Stimulated activated naive CD8-positive, alpha-beta T cell treated with anti-CD3 and anti-CD28 coated beads, Interleukin-15, amount 100 ng/mL, for 72 hours (primary cell): ENCODE measurements at places on chromosomes 5 and 9.

DNA sequence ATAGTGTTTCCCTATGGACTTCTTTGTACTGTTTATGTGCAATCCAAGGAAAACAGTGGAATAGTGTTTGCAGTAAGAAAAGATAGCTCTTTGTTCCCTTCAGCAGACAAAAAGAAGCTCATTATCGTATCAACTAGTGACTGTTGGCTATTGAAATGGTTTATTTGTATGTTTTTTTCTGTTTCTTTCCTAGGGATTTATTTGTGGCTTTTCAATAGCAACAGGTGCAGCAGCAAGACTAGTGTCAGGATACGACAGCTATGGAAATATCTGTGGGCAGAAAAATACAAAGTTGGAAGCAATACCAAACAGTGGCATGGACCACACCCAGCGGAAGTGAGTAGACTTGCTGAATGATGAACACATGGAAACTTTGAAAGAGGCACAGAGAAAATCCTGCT is 65.1 kb downstream of the SLC44A1 start:
- DNase-seq = no peak

- no peak for DNase-seq
Observed at GRCh38 chr5:171578049-171578828, 158.8 kb downstream of the FGF18 start.

- no peak for DNase-seq
Observed at GRCh38 chr9:87578625-87579024, 81.0 kb downstream of the DAPK1 start.

GRCh38 chr5:54206580-54207229 is 103.7 kb downstream of the ARL15 start:
- no peak for DNase-seq

GRCh38 chr5:122304471-122305215 is 7.4 kb upstream of the SNCAIP start:
- no peak for DNase-seq

DNA sequence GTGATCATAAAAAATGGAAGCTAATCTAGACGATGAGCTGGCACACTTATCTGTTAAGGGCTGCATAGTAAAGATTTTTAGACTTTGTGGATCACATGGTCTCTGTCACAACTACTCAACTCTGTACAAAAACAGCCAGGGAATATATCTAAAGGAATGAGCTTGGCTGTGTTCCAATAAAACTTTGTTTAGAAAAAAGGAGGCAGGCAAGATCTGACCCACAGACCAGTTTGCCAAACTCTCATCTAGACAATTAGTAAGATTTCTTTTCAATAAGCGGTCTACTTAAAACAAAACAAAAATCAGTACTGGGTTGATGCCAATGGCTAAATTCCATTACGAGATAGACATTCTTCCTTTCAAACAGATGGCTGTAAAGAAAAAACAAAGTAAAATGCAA is 53.0 kb upstream of the RETREG1 start:
- no peak for DNase-seq

DNA sequence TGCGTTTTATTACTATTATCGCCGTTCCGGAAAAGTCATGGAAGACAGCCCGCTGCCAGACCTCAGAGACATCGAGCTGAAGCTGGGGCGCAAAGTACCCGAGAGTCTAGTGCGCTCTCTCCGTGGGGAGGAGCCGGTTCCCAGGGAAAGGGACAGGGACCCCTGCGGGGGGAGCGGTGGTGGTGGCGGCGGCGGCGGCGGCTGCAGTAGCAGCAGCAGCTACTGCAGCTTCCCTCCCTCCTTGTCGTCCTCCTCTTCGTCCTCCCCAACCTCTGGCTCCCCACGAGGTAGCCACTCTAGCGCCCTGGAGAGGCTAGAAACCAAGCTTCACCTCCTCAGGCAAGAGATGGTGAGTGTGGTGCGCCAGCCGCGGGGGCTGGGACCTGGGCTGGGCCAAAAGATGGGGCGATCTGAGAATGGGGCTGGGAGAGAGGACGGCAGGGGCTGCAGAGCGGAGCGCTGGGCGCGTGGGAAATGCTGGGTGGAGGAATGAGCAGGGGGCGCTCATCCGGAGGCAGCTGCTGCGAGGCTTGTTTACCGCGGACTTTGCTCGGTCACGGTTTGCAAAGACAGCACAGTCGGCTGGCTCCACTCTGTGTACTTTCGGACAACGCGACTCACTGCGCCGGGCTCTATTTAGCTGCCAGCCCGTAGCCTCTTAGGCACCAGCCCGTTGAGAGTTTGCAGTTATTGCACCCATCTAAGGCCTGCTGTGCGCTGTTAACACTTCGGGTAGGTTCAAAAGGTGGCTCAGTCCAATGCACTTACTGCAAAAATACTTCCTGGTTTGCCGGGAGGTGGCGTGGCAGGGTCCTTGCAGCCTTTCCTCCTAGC is 1.1 kb downstream of the LURAP1L start:
- no peak for DNase-seq

DNA sequence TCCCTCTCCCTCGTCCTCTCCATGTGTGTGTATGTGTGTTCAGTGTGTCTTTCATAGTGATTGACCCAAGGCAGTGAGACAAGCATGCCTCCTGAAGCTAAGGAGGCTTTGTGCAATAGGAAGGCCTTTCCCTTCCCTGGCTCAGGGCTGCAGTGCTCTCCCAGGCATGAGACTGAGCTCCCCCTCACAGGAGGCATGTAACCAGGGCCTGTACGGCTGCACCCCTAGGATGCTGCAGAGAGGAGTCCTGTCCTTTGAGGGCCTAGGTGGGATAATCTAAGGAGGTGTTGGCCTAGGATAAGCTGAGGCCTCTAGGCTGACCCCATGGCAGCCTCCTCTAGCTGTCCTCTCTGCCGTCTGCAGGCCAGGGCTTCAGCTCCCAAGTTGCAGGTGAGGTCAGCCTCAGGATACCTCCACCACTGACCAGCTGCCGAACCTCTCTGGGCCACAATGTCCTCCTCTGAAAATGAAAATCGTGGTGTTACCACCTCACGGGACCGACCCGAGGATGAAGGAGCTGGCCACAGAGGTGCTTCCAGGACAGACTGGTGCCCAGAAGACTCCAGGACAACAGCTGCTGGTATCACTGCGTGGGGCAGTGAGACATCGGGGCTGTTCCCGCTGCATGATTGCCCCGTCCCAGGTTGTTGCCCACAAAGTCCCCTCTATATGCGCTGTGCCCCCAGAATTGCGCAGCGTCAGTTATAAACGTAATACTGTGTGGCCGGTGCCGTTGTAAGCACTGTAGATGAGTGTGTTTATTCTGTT is 129.6 kb downstream of the BARX1 start:
- DNase-seq = no peak

DNA sequence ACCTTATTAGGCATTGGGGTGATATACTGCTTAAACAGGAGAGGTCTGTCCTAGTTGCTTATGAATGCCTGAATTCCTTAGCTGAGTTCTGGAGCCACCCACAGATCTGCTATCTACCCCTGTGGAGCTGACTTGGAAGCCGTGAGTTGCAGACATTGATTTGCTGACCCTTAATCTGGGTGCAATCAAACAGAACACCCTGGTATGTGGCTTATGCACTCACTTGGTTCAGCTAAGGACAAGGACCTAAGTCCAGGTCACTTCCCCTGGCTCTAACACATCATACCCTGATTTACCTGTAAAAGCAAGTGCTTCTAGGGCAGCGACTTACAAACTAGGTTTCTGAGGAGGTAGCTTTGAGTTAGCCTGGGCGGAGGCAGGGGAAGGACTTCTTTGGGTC is 41.6 kb upstream of the TLR4 start:
- DNase-seq = no peak
